ENCODE measurements at places on chromosomes 3 and 15.
A peak's percentile ranks its signal among the peaks of the same experiment; 100 is the strongest.

- DNase-seq, result peak; percentile 66
Observed at GRCh38 chr3:10228248-10228950, 19.9 kb upstream of the TATDN2 start.

- DNase-seq, result no peak
Observed at GRCh38 chr3:55521738-55522421, 34.8 kb upstream of the WNT5A start.

- DNase-seq, result peak; percentile 6
Observed at GRCh38 chr3:78917536-78917935, 850.3 kb downstream of the ROBO1 start.

GRCh38 chr3:46029953-46030543 is 2.8 kb upstream of the XCR1 start:
- DNase-seq, result no peak

GRCh38 chr3:62238003-62238402 is 135.3 kb downstream of the FEZF2 start:
- DNase-seq, result no peak

DNA sequence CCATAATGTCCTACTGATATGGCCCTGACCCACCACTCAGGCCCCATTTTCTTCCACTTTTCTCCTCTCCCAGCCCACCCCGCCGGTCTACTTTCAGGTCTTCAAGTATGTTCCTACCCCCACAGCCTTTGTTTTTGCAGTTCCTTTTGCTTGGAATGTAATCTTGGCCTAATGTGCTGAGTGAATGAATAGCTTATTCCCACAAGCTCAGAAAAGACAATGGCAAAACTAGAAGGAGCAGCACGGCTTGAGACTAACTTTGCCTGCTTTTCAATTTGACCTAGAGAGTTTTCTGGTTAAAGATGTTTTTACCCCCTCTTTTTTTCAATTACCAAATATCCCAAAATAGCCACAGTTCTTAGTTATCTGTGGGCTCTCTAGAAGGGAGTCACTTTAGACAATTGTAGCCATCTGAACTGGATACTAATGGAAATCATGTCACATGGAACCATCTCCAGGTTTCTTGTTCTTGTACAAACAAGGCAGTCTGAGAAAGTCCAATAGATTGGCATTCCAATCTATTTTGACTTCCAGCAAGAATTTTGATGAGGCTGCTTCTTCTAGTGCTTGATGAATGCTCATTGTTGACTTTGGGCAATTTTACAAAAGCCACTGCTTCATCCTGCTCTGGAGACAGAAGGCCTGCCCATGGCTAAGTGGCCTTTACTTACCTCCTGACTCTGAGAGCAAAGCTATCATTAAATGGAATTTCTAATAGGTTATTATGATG is 16.3 kb upstream of the LMCD1 start:
- DNase-seq, result no peak

- DNase-seq, result no peak
Observed at GRCh38 chr3:64196236-64196929, 28.9 kb downstream of the PRICKLE2 start.

DNA sequence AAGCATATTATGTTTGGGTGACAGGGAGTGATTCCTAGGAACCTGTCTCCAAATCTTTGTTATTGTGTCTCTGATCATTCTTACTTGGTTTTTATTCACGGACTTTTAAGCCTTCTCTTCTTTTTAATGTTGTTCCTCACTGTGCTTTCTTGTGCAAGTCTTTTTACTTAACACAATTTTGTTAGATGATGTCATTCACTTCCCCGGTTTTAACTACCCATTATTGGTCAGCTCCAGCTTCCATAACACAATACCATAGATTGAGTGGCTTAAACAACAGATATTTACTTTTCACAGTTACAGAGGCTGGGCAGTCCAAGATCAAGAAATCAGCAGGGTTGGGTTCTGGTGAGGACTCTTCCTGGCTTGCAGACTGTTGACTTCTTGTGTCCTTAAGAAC is 436.3 kb upstream of the CBLB start:
- DNase-seq, result no peak

- no peak for DNase-seq
Observed at GRCh38 chr3:168091941-168092340, 3.8 kb downstream of the GOLIM4 start.

- no peak for DNase-seq
Observed at GRCh38 chr3:186333256-186333655, 28.8 kb downstream of the DGKG start.

GRCh38 chr3:87145553-87145952 is 81.6 kb upstream of the CHMP2B start:
- no peak for DNase-seq

- no peak for DNase-seq
Observed at GRCh38 chr3:54511766-54512365, 389.5 kb downstream of the CACNA2D3 start.

GRCh38 chr15:77538793-77539497 is 93.8 kb downstream of the LINGO1 start:
- no peak for DNase-seq

GRCh38 chr3:81152156-81152555 is 609.3 kb downstream of the GBE1 start:
- DNase-seq, result peak; percentile 5

- no peak for DNase-seq
Observed at GRCh38 chr15:69612112-69612511, 159.5 kb downstream of the RPLP1 start.

DNA sequence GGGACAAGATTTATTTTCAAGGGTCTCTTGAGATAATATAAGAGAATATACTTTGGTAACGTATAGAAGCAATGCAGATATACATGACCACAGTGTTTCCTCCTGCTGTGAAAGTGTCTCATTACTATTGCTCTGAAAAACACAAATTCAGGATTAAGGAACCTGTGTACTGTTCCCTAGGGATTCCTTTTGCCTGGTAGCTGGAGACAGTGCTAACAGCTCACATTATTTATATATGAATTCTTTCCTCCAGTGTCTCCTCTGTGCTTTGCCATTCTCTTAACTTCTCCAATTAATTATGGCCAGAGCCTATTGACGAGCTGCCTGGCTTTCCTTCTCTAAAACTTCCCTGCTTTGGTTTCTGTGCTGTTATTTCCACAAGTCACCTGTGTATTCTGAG is 235.4 kb downstream of the OTOL1 start:
- no peak for DNase-seq

DNA sequence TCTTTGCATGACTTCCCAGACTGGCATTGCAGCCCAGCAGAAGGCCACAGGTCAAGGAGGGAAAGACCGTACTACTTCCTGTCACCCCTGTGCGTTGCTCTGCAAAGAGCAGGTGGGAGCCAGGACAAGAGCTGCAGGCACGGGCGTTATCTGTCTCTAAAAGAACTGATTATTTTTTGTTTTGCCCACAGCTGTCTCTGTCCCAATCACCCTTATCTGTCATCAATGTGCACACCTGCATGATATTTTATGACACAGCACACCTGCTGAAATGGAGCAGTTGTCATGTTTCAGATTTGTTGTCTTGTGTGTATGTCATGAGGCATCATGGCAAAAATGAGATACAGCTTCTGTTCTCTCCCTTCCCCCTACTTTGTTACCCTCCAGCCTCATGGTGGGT is 58.8 kb downstream of the SLCO3A1 start:
- no peak for DNase-seq

- no peak for DNase-seq
Observed at GRCh38 chr3:76438971-76439370, 600.9 kb upstream of the ROBO2 start.

DNA sequence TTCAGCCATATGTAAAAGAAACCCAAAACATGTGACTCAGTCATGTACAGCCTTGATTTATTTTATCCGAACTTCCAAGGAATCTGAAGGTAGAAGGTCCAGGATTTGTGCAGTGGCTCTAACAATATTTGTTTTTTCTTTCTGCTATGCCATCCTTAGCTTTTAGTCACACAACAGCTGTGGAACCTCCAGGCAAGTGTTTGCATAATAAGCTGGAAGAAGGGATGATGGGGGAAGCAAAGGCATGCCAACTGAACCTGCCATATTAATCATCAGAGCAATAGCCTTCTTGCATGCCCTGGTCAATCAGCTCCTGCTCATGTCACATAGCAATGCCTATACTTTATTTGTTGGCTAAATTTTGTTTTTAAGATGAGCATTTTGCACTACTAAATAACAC is 444.7 kb upstream of the ARPP21 start:
- DNase-seq, result no peak

- no peak for DNase-seq
Observed at GRCh38 chr15:98567951-98568350, 80.4 kb upstream of the IGF1R start.

GRCh38 chr3:124089214-124089613 is 97.3 kb upstream of the ROPN1 start:
- DNase-seq, result no peak

DNA sequence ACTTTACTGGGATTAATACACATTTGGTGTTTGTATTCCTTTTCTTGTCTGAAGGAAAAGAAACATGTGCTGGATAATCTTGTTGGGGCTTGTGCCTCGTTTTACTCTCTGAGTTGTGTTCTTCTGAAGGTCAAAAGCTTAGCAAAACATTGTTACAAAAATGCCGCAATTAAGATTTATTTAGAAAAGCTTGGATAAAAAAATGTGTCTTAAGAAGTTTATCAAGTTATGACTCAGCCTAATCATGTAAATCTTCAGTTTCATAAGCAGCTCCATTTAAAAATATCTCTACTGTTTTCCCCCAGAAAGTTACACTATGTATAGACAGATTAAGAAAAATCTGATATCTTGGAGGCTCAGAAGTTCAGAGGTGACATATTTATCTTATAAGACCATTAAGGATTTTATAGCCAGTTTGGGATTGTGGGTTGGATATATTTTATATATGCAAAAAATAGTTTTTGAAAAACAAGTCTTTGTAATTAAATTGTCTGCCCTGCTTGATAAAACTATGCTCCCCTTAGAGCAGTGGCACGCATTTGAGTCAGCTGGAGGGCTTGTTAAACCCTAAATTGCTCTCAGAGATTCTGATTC is 56.5 kb downstream of the CLDN11 start:
- no peak for DNase-seq

- no peak for DNase-seq
Observed at GRCh38 chr3:134810052-134810435, 15.0 kb downstream of the EPHB1 start.

GRCh38 chr3:117801912-117802239 is 1092.3 kb downstream of the TUSC7 start:
- DNase-seq, result no peak

- no peak for DNase-seq
Observed at GRCh38 chr3:64047787-64048186, 24.5 kb upstream of the PSMD6 start.

DNA sequence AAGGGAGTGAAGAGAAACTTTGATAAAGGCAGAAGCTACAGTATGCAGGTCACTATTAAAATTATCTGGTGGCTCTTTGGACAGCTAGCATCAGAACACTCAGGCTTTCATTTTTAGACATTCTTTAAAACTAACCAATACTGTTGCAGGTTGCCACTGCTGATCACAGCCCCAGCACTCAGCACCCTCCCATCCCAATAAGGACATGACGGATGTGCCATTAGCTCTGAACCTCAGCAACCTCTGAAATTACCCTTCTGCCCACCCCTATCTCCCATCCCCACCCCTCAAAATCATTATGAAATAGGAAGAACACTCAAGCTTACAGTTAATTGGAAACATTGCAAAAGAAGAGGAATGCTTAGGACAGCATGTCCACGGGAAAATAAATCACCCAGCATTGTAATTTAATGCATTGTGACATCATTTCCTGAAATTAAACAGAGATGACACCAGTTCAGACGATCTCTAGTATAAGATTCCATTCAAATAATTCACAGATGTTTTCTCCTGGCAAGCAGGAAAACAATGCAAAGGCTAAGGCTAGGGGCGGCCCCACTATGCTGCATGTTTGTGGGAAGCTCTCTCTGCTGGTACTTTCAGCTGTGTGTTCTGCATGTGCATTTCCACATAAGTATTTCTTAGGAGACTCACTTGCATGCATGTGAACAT is 71.6 kb downstream of the MEIS2 start:
- DNase-seq, result peak; percentile 40

- DNase-seq, result no peak
Observed at GRCh38 chr15:58761010-58761388, 10.1 kb upstream of the MINDY2 start.

DNA sequence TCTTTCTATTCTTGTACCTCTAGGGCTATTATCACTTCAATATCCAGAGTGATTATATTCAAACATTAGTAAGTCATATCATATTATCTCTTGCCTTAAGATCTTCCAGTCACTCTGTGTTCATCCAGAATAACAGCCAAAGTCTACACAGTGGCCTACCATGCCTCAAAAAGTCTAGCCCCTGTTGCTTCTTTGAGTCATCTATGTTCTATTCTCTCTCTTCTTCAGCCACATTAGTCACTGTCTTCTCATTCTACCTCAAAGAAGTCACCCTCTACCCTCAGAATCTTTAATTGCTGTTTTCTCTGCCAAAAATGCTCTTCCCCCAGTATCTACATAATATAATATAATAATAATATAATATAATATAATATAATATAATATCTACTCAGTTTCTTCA is 356.0 kb downstream of the NLGN1 start:
- DNase-seq, result no peak

- no peak for DNase-seq
Observed at GRCh38 chr3:139265131-139266016, 78.4 kb upstream of the MRPS22 start.

GRCh38 chr3:101825904-101826445 is 23.3 kb upstream of the NFKBIZ start:
- DNase-seq, result no peak

DNA sequence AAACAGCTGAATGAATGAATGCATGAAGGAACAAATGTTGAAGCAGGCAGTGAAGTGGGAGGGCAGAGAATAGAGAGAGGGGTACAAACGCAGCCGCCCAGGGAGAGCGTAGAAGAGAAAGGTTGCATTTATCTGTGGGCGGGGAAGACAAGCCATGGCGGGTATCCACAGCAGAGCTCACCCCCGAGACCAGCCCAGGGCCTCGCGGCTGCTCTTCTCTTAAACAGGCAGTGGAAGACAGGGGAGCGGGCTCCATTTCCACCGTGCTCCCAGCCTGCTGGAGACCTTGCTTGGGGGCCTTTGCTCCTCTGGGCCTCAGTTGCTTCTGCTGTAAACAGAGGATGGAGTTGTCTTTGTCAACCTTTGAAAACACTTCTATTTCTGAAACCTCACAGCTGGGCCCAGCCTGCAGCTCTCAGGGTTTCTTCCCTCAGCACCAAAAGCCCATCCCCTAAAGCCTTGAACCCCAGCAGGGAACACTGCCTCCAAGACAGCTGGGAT is 259.5 kb downstream of the UACA start:
- DNase-seq, result no peak

- no peak for DNase-seq
Observed at GRCh38 chr3:186536883-186537844, 7.0 kb downstream of the CRYGS start.

- peak; percentile 83 for DNase-seq
Observed at GRCh38 chr3:188389711-188390342, 235.9 kb downstream of the LPP start.

All from kidney capillary endothelial cell (primary cell).